ENCODE measurements at places on chromosomes 3 and 15.

DNA sequence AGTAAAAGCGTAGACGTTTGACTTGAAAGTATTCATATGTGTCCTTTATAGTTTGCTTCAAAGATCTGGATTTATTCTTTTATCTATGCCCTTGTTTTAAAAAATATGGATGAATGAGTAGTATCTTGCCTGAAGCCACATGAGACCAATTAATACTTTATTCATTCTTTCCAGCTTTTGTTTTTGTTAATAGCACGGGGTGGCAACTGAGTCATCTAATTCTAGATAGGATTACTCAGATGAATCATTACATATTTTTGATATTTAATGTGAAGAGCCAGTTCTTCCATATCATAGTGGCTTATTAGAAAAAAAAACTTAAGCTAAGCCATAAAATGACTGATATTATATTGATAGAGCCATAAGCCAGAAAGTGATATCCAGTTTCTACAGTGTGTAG is 121.9 kb downstream of the BBX start:
- DNase-seq = no peak

DNA sequence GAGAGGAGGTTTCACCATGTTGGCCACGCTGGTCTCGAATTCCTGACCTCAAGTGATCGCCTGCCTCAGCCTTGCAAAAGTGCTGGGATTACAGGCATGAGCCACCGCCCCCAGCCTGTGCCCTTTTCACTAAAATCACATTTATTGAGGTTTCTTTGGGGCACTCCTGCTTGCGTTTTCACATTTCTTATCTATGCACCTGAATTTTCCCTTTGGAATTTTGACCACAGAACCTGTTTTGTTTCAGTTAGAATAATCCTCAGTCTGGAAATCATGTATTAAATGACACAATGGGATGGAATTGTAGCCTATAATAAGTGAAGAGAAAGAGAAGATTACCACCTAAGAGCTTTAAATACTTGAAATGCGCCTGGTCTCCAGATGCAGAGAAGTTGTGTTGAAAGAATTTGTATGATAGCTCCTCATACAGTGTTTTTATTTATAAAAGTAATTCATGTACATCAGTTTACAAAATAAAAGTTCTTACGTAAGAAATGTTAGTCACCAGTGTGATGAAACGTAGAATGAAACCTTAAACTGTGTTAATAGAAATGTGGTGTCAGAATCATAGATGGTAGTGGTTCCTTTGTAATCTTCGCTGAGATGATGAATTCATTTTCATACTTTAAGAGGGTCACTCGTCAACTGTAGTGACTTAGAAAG is 107.0 kb downstream of the TCF12 start:
- DNase-seq = no peak

DNA sequence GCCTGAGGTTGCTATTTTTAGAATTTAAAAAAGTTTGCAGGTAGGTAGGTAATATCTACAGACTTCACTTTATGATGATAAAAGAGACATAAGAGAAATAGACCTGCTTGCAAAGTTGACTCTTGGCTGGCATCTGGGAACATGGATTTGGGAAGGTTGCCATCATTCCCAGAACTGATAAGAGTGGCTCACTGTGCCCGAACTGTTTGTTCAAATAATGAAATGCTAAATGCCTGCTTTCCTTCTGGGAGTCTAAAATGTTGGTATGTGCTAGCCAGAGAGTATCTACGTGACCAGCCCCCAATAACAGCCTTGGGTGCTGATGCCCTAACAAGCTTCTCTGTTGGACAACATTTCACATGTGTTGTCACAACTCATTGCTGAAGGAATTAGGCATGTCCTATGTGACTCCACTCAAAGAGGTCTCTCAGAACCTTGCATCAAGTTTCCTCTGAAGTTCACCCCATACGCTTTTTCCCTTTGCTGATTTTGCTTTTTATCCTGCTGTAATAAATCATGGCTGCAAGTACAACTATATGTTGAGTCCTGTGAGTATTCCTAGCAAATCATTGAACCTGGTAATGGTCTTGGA is 95.5 kb downstream of the FHIT start:
- no peak for DNase-seq

DNA sequence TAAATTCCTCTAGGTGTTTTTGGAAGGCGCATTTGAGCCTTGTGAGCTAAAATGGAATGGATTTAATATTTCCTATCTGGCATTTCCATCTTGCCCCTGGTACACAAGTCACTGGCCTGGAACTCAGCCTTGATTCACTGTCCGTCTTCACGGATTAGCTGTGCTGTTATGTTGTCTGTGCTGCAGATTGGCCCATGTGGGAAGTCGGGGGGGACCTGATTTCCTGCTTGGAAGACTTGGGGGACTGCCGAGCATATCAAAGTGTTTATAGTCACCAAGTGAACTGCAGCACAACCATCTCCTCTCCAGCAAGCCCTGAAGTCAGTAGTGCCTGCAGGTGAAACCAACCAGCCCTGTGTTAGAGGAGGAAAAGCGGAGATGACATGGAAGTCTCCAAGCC is 12.2 kb downstream of the GHRL start:
- no peak for DNase-seq

Data from stimulated activated naive CD4-positive, alpha-beta T cell treated with Interleukin-2 at 50 U/mL for 16 hours (primary cell).